Osteoblast (primary cell): ENCODE measurements at places on chromosomes 11 and 22. TPM values are rescaled to one million over a fixed set of nuclear protein-coding genes. Genes with fewer than 3 reads are reported as not detected.
A peak's percentile ranks its signal among the peaks of the same experiment; 100 is the strongest.

KCNK7 gene
- 0.29 TPM in 1 of 2 replicates, not detected in the other for total RNA-seq

HORMAD2 gene
- total RNA-seq = under 0.01 TPM in 2 replicates

DNA sequence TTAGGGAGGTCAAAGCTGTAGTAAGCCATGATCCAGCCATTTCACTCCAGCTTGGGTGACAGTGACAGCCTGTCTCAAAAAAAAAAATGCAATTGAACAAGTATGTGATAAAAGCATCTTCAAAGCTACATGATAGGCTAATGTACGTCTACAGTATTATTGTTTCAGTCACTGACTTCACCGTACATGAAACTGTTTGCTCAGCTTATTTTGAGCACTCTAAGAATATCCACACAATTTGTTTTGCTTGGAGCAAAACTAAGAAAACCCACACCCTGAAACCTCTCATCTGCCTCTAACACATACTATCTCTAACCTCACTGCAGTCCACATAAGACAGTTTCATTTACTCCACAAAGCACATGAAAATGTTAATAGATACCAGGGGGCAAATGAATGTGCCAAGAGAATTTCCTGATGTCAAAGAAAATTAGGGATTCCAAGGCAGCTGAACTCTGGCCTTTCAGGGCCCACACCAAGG lies 60.7 kb downstream of the KCNA4 start:
- no peak for DNase-seq

- peak; percentile 79 for DNase-seq
These were observed 73.0 kb downstream of the CYB5R2 start for GRCh38 chr11:7600205-7600775.

- peak; percentile 50 for DNase-seq
These were observed 13.7 kb upstream of the GNB1L start for GRCh38 chr22:19868333-19868732.

SDHAF2 gene
- total RNA-seq = 37.7 and 46.3 TPM in 2 replicates

DNA sequence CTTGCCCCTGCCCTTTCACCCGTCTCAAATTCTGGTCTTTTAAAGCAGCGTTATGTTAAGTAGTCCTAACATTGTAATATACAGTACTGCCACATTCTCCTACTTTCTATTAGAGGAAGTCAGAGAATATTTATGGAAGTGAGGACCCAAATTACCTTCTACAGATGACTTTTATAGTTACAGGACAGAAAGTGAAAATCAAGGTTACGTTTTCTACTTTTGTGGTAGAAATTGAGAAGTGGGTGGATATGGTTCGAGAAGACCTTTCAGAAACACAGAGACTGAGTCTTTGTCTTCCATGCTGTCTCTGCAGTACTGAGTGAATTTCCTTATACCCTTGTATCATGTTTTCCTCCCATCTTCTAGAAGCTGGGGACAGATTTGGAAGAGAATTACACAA lies 17.1 kb downstream of the SC5D start:
- DNase-seq = no peak

DNA sequence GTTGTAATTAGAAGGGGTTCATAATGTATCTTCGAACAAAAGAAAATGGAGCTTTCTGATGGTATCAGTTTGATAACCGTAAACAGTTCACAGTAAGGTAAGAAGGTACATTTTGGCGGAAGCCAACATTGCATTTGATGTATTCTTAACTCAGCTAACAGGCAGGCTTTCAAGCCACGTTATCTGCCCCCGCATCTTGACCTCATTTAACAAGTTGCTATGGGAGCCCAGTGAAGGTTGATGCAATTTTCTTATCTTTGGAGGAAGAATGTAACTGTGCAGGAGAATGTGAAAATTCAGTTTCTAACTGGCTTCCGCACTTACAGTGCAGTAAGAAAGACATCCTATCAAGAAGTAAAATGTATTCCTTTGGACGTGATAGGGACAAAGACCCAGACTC lies 110.6 kb downstream of the ETS1 start:
- DNase-seq = no peak

- peak; percentile 74 for DNase-seq
These were observed 49.7 kb downstream of the RPL27A start for GRCh38 chr11:8732324-8732670.

GRCh38 chr11:44014968-44015623 lies 32.7 kb upstream of the ACCSL start:
- peak; percentile 87 for DNase-seq

GRCh38 chr11:34268906-34269430 lies 88.8 kb downstream of the ABTB2 start:
- DNase-seq = no peak

RIMBP3C gene
- 0.29 and 0.36 TPM in 2 replicates for total RNA-seq

- DNase-seq = no peak
These were observed 286.4 kb downstream of the NTM start for GRCh38 chr11:131656839-131657211.

CCDC116 gene
- 0.29 and 0.36 TPM in 2 replicates for total RNA-seq

LARGE2 gene
- not detected in 2 replicates for total RNA-seq

DNA sequence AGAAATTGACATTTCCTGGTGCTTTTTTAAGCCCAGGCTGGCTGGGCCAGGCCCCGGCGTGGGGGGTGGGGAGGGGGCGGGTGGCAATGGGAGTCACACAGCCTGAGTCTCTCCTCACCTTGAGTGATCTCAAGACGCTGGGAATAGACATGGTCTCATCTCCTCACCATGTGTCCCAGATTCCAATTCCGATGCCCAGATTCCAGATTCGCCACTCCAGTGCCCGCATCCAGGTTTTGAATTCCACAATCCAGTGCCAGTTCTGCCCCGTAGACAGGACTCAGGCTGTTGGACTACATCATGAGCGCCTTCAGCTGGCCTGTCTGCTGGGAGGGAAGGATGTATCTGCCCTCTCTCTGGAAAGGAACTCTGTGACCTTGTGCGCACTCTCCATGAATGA lies 19.1 kb downstream of the KCNC1 start:
- peak; percentile 35 for DNase-seq

SLC25A45 gene
- total RNA-seq = 4.1 and 4.3 TPM in 2 replicates

DNA sequence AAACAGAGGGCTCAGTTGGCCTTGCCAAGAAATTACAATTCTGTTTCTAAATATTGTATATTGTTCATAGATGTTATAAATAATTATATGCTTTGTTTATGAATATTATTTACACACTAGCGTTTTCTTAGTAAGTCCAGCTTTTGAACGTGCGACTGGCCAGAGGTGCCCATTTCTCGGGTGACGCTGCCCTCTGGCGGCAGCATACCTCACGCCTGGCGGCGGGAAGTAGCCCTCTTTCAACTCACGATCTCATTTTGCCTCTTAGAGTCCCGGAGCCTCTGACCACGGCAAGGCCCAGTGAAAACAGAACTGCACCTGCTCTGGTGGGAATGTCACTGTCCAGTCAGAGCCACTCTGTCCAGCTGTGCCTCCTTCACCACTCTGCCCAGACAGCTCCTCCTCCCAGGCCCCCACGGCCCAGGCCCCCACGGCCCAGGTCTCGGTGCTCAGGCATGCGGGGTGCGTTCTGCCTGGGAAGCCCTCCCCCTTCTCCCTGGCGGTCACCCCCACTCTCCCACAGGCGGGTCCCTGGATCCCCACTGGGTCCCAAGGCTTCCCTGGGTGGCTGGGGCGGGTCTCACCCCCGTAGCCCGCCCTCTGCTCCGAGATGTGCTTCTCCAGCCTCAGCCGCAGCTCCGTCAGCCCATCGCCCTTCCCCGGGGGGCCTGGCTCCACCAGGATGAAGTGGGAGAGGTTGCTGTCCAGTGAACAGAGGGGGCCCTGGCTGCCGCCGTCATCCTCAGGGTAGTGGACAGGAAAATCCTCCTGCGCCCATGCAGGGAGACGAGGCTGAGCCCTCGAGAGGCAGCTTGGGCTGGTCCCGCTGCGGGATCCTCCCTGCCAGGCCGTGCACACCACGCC lies 19.3 kb downstream of the TSSC4 start:
- peak; percentile 99 for DNase-seq

GRCh38 chr11:69634069-69634468 lies 6.9 kb upstream of the CCND1 start:
- no peak for DNase-seq

LMO1 gene
- total RNA-seq = not detected in 2 replicates

NTM gene
- total RNA-seq = 48.1 and 92.8 TPM in 2 replicates

H19 gene
- total RNA-seq = 4.3 and 9.4 TPM in 2 replicates

GRCh38 chr11:116101902-116102301 lies 597.7 kb upstream of the CADM1 start:
- DNase-seq = no peak

DNA sequence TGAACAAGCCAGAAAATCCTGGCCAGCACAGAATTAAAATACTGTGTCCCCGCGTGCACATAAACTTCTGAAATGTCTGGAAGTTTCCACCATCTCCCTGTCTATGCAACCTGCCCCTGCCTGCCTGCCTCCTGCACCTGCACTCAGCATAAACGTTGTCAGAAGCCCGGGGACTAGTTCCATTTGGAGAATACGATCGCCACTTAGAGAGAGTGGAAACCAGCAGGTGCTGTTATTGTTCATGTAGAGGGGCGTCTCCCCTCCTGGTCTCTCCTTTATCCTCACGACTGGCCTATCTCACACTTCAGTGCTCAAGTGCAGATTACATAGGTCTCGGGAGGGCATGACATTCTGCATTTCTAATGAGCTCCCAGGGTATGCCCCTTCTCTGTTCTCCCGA lies 35.6 kb downstream of the MPPED1 start:
- DNase-seq = no peak

DNA sequence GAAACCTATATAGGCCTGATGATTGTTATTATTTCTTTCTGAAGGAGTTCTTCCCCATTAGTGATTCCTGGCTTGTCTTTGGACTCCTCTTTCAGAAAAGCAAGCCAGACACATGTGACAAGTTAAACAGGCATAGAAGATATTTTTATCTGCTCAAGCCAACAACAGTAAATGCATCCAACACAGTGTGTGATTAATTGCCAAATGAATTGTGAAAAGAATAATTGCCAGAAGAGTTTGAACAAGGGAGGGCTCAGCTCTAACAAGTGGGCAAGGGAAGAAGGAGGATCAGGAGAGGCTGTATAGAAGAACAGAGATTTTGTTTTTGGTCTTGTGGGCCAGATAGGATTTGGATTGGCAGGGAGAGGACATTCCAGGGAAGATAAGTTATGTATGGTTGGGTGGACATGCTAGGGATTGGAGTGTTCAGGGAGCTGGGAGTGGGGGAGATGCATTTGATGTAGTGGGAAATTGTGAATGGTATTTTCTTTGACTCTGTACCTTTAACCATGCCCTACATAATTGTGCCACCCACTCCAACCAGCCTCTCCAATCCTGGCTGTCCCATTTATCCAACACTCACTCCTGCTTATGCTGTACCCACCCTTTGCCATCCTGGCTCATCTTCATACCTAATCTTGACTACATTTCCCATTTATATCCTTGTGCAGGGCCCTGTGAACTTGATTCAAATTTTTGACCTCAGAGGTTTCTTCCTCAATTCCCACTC lies 172.8 kb downstream of the RRAS2 start:
- no peak for DNase-seq
